Stimulated activated CD8-positive, alpha-beta memory T cell treated with anti-CD3 and anti-CD28 coated beads, Interleukin-7, amount 100 ng/mL, for 24 hours (primary cell): ENCODE measurements at places on chromosomes 7 and 10.

GRCh38 chr7:147894271-147894670 lies 696.3 kb upstream of the C7orf33 start:
- DNase-seq: no peak

DNA sequence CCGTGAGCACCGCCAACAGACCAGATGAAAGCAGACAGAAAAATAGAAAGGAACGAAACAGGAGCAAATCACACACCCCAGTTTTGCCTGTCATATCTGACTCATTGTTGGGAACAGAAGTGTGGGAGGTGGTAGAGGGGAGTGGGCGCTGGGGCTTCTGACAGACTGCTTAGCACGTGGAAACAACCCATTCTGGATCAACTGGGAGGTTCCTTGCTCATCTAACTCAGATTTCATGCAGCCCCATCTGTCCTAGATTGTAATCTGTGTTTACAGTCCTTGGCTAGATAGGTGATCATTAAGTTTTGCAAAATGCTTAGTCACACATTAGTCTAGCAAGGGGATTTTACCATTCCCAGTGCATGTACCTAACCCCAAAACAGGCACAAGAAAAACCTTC lies 154.1 kb downstream of the NRP1 start:
- DNase-seq: no peak

- no peak for DNase-seq
Observed at GRCh38 chr7:121634356-121634755, 238.2 kb upstream of the FAM3C start.

DNA sequence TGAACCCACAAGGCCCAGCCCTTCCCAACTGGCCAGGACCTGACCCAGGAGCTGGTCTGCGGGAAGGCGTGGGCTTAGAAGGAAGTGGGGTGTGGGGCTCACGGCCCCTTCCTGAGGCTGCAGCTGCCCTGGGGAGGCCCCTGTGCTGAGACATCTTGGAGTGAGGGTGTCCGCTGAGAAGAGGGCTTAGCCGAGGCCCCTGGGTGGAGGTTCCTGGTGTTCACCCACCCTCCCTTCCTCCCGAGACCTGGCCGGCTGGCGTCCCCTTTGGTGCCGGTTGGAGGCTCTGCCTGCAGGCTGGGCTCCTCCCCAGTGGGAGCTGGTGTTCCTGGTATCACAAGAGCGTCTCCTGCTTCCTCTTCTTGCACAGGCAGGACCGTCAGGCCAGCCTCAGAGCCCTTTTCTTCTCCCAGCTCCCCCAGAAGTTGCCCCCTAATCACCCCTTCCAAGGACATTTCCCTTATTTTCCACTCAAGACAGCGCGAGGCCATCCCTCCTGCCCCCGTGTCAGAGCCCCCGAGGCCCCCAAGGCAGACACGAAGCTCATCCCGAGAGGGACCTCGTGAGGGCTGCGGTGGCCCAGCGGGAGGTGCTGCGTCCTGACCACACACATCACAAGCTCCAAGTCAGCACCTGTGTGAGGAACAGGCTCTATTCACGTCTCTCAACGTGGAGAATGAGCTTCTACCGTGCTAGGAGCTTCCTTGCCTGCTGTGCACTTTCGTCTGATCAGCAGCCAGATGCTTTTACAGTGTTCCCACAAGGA lies 25.1 kb upstream of the FAM20C start:
- DNase-seq: no peak

GRCh38 chr7:34155220-34155908 lies 250.0 kb downstream of the BMPER start:
- DNase-seq: no peak

DNA sequence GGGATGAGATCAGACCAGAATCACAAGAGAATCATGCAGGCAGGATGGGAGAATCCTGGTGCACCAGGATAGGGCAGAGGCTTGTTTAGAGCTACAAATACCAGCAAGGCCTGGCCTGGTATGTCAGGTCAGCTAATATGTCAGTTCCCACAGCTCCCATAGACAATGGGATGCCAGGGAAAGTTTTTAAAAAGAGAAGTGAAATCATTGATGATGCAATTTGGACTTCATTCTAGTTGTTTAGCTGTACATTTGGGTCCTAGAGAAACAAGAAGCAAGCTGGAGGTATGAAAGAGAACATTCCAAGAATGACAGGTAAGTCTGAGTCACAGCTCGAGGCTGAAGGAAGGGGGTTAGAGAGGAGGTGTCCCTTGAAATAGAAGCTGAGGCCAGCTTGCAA lies 45.2 kb downstream of the GPR141 start:
- no peak for DNase-seq

DNA sequence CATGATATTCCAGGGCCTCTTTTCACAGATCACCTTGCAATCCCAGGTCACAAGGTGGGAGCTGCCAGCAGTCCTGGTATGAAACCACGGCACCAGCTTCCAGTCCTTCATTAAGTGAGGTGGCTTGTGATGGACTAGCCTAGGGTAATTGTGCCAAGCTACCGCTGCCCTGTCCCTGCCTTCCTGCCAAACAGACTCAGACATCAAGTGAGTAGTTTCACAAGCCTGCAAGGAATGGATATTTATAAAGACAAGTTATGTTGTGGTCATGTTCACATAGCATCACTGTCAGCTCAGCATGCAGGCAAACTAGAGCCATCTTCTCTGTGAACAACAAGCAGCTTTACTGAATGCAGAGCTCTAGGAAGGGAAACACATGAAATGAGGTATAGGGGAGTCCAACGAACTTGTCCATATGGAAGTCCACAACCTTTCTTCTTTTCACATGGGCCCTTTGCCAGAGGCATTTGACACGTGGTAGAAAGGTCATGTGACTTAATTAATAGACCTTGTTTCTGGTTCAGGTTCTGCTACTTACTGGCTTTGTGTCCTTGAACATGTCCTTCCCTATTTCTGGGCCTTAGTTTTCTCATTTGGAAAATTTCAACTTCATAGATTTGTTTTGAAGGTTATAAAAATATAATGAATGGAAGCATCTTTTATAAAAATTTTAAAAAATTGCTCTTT lies 1061.2 kb downstream of the KCNMA1 start:
- no peak for DNase-seq

DNA sequence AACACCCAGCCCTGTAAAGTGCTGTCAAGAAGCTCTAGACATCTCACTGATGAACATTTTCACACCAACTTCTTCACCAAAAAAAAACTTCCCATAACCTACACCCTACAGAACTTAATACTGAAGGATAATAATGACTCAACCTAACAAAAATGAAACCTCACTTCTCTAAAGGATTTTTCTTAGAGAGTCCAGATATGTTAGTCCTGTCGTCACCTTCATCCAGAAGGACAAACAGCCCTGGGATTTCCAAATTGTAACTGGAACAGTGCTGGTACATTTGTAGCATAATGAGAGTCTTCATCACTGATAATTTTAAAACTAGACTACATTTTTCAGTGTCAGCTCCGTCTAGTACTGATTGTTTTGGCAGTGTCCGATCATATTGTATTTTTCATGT lies 528.6 kb upstream of the CELF2 start:
- no peak for DNase-seq

DNA sequence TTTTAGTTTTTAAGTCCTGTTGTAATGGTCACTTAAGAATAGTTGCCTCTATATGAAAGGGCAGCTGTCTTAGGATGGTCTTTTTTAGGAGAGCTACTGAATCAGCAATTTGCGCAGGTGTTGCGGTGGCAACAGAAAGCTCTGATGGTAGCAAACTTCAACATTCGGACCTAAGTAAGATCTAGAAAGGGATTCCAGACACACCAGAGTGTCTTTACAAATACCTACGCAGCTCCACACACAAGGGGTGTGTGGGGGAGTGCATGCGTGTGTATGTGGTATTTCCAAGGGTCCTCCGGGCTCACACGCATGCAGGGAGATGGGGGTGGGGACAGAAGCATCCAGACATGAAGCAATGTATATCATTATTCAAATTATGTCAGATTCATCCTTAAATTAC lies 438.6 kb upstream of the MGMT start:
- DNase-seq: no peak

DNA sequence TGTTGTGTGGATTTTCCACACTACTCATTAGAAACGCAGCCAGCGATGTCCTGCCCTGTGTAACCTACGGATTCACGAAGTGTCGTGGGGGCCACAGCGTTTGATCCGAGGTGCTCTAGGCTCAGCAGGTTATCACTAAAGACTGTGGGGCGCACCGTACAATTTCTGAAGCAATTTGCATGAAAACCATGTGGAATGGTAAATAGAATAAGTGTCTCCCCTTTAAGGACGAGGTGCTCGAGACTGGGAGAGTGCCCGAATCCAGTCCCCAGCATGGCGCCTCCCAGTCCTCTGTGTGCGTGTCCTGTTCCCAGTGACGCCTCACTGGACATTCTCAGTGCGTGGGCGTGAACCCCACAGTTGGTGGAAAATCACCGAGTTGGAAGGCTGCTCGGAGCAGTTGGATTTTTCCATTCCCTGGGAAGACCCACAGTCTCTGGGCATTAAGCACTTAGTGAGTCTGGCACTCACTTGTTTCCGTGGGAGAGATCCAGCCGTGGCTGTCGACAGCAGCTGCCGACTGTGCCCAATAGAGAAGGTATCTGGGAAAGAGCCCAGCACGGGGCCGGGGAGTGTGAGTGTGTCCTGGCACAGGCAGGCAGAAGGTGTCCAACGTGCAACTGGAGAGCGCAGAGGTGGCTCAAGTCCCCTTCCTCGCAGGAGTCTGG lies 37.0 kb downstream of the PFKP start:
- no peak for DNase-seq

GRCh38 chr7:38518541-38518940 lies 112.6 kb downstream of the AMPH start:
- no peak for DNase-seq

GRCh38 chr7:151888079-151889067 lies 11.5 kb upstream of the PRKAG2 start:
- DNase-seq: no peak

GRCh38 chr7:66549466-66549865 lies 79.2 kb upstream of the KCTD7 start:
- DNase-seq: no peak

- DNase-seq: no peak
Observed at GRCh38 chr7:44750921-44751571, 2.4 kb downstream of the ZMIZ2 start.

DNA sequence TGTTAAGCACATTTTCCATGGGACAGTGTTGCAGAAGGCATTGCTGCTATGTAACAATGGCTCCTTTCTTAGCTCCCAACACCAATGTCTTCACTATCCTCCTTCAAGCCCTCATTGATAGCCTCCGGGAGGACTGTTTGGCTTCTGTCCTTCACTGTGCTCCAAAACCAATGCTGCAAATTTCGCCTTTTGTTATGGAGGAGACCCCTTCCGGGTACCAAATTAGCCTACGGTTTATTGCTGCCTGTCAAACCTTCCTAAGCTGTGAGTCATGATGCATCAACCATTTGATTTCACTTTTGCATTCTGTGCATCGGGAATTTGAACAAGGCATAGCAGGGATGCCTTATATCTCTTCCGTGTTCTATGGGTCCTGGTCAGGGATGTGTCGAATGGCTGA lies 432.9 kb downstream of the GATA3 start:
- DNase-seq: no peak

DNA sequence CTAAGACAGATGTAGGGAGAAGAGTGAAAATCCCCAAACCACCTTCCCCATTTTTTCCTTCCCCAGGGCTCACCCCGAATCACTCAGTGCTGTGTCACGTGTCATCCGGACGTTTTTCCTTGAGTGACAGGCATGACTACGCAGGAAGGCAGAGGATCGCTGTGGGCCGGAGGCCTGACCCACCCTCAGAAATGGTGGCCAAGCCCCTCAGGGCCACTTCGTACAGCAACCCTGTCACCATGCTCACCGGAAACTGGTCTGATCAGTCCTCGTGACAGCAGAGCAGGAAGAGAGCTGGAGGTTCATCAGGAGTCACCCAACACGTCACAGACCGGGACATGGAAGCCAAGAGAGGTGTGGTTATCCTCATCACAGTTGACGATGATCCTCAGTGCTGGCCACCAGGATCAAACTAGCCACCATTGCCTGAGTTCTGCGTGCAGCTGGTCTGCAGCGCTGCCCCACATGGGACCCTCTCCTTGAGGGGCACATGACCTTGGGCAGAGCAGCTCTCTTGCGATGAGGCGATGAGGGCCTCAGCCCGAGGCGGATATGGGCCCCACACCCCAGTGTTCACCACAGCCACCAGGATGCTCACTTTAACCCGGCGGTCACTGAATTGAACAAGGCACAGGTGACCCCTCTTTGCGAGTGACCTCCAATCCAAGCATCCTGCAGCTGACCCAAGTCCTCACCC lies 99.3 kb upstream of the INSIG1 start:
- DNase-seq: no peak

- no peak for DNase-seq
Observed at GRCh38 chr10:124041675-124042445, 51.5 kb downstream of the CHST15 start.

- DNase-seq: no peak
Observed at GRCh38 chr10:43155741-43156140, 17.5 kb downstream of the CSGALNACT2 start.

DNA sequence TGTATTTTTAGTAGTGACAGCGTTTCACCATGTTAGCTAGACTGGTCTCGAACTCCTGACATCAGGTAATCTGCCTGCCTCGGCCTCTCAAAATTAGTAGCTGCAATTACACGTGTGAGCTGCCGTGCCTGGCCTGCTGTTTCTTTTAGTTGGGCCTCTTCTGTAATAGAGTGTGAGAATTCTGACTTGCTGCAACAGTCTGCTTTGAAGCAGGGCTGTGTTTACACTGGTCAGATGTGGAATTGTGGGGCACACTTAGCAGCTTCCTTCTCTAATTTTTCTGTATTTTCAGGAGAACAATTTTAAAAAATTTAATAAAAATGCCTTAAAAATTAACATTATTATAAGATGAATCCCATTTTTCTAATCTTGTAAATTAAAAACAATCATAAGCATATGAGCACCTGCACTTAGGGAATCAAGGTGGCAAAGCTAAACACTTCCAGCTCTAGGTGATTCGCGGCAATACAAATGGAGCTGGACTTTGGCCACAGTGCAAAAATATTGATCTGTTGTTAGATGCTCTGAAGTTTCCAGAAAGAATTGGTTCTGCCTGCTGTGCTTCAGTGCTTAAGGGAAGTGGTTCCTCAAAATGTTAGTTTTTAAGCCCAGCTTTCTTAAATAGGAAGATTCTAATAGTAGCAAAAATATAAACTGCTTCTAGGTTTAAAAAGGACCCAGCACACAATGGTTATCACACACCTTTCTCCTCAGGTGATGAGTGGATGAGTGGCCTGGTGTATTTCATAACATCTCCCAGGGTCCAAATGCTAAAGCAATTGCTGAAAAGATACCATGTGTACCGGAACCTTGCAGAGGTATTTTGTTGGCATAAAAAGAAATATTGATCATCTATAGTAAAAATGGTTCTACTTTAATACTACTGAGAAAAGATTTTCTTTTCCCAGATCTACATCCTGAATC lies 63.5 kb upstream of the ATRNL1 start:
- DNase-seq: no peak

GRCh38 chr10:3911241-3911640 lies 126.2 kb upstream of the KLF6 start:
- DNase-seq: no peak

DNA sequence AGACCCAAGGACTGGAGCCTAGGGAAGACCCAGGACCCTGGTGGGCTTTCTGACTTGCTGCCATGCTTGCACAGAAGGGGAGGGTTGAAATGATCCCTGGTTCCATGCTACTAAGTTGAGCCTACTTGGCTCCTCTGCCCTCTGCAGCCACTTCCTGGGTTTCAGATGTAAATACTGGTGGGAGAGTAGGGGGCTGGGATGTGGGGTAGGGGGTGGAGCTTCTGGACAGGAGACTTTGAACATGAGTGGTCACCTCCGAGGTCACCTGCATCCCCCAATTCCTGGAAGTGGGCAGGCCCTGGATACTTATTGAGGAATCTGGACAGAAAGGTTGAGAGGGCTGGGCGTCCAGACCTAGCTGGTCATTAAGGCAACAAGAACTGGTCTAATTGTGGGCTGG lies 2.9 kb upstream of the ZMIZ1 start:
- DNase-seq: no peak

GRCh38 chr7:3754493-3755341 lies 453.7 kb downstream of the SDK1 start:
- no peak for DNase-seq
